ENCODE measurements at places on chromosomes 12 and 14.

- DNase-seq, result no peak
Observed at GRCh38 chr12:69898236-69898635, 73.2 kb downstream of the MYRFL start.

DNA sequence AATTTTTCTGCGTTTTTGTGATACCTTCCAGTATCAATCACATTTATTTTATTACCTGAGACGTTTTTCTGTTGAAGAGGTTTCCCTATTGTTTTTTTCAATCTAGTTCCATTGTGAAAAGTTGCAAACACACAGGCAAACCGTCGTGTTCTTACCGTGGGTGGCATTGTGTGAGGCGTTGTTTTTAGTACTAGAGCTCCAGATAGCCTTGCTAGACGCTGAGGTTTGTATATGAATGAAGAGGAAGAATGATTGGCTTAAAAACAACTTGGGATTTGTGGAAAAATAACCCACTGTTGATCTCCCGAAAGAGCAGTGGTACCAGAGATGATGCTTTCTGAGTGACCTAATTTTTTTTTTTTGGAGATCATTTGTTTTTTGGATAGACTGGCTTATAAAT lies 1.0 kb downstream of the SOCS4 start:
- DNase-seq, result no peak

GRCh38 chr12:49028666-49029275 lies 10.2 kb upstream of the PRKAG1 start:
- DNase-seq, result no peak

DNA sequence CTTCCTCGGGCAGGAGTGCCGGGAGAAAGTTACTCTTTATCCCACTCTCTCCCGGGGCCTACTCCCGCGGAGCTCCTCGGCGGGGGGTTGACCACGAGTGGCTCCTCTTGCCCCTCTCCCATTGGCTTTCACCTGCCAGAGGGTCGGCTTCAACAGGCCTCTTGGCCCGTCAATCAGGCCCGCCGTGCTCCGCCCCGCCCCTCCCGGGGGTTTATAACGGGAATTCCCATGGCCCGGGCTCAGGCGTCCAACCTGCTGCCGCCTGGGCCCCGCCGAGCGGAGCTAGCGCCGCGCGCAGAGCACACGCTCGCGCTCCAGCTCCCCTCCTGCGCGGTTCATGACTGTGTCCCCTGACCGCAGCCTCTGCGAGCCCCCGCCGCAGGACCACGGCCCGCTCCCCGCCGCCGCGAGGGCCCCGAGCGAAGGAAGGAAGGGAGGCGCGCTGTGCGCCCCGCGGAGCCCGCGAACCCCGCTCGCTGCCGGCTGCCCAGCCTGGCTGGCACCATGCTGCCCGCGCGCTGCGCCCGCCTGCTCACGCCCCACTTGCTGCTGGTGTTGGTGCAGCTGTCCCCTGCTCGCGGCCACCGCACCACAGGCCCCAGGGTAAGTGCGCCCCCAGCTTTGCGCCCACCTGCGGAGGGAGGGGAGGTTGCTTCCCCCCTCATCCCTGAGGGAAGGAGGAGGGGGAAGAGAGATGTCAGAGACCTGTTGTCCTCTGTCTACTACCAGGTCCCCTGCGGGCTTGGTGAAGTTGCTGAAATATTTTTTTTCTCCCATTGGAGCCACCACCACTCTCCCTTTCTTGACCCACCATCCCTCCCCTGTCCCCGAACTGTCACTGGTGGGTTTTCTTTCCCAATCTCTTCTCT lies at the start of gene SMOC1:
SMOC1 (plus strand) TSS at position 242 of the 869 bp plus-strand sequence; CDS start at position 505, 263 bp downstream.
- no peak for DNase-seq

- DNase-seq, result no peak
Observed at GRCh38 chr12:42275499-42275898, 37.5 kb upstream of the YAF2 start.

GRCh38 chr14:45793081-45793480 lies 540.1 kb upstream of the MIS18BP1 start:
- DNase-seq, result no peak

- DNase-seq, result no peak
Observed at GRCh38 chr14:40164083-40164482, 731.9 kb upstream of the FBXO33 start.
